ENCODE measurements at places on chromosomes 7 and 10.

- DNase-seq = no peak
Observed at GRCh38 chr7:155265961-155266360, 31.7 kb upstream of the INSIG1 start.

- peak; percentile 38 for DNase-seq
Observed at GRCh38 chr10:88119160-88119559, 255.7 kb downstream of the PTEN start.

DNA sequence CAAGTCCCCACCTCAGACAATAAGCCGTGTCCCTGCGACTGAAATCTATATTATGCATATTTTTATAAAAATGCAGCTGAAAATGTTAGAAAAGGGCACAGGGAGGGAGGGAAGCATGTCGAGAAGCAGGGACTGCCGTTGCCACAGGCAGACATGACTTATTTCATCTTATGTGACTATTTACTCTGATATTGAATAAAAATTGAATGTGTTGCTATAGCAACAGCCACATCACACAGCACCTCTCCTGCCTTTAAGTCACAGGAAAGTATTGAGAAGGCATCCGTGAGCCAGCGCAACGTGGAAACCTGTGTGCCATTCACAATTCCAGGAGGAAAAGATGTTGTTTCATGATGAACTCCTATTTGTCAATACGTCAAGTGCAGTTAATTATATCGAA lies 549.5 kb downstream of the DNAJB6 start:
- no peak for DNase-seq

GRCh38 chr7:12729112-12729511 lies 41.7 kb downstream of the ARL4A start:
- peak; percentile 93 for DNase-seq

GRCh38 chr10:29408847-29409240 lies 120.0 kb downstream of the LYZL1 start:
- no peak for DNase-seq

DNA sequence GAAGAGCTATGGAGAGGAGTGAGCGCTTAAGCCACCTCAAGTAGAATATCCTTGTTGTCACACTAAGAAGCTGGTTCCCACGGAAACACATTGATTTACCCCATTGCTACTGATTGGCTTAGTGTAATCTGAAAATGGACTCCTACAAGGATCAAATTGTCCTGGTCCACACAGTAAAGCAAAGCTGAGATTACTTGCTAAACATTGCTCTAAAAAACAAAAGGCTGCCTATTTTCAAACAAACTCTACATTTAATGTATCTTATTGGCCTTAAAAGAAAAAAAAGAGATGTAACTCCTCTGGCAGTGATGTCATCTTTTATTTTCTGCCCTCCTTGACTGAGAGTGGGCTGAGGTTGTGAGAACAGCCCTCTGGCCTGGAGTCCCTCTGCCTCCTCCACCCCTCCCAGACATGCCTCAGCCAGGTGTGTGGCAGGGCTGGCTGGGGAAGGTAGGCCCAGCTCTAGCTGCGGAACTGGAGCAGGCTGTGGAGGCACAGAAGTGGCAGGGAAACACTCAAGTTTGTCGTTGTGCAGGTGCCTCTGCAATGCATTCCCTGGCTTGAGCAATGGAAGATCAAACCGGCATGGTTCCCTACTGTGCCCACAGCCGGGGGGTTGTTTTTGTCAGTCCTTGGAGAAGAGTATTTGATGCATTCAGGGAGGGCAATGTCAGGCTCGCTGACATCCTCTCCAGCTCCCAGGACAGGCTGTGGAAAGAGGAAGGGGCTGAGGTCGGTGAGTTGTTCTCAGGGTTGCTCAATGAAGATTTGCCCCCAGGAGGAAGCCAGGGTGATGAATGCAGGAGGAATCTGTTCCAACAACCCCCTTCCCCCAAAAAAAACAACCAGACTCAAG lies 9.1 kb downstream of the KLF6 start:
- peak; percentile 41 for DNase-seq

DNA sequence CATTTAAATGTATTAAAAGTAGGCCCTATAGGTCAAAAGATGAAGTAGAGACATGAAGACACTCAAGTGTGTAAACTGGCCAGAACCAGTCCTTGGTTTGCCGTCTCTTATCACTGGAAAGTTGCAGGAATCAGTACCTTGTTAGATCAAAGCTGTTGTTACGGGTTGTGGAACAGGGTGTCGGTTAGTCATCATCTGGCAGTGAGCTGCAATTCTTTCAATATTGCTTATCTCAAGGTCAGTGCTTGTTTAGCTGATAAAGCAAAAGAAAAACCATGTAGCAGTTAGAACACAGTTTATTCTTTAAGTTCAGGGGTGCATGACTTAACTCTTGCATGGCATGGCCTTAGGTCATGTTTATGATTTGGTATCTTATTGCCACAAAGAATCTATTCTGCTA lies 10.0 kb upstream of the SLC13A1 start:
- DNase-seq = no peak

DNA sequence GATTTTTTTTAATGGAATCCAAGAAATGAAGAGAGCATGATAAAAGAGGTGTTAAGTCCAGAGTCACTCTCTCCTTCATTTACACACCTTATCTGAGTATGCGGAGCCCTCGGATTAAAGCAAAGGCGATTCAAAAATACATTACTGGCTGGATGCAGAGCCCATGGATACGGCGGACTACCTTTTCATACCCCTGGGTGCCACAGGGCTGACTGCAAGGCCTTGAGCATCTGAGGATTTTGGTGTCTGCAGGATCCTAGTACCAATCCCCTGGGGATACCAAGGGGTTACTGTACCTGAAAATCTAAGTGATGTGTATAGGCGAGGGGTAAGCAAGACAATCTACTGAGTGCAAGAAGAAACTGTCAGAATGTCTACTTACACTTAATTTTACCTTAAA lies 20.5 kb downstream of the PIP4K2A start:
- DNase-seq = no peak

GRCh38 chr7:86058649-86059048 lies 585.1 kb upstream of the GRM3 start:
- DNase-seq = no peak

DNA sequence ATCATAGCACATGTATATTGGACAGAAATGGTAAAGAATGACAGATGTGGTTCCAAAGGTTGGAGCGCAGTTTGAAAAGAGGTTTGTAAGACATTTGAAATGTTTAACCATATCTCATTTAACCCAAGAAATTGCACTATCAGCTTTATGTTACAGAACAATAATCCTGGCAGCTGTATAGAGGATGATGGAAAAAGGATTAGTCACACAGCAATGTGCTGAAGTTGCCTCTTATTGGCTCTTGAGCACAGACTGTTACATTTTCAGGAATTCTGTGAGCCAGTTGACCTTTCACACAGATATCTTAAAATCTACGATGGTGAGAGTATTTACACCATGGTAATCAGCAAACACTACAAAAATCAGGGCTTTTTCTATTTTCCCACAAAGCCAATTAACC lies 3.9 kb downstream of the COG5 start:
- no peak for DNase-seq

DNA sequence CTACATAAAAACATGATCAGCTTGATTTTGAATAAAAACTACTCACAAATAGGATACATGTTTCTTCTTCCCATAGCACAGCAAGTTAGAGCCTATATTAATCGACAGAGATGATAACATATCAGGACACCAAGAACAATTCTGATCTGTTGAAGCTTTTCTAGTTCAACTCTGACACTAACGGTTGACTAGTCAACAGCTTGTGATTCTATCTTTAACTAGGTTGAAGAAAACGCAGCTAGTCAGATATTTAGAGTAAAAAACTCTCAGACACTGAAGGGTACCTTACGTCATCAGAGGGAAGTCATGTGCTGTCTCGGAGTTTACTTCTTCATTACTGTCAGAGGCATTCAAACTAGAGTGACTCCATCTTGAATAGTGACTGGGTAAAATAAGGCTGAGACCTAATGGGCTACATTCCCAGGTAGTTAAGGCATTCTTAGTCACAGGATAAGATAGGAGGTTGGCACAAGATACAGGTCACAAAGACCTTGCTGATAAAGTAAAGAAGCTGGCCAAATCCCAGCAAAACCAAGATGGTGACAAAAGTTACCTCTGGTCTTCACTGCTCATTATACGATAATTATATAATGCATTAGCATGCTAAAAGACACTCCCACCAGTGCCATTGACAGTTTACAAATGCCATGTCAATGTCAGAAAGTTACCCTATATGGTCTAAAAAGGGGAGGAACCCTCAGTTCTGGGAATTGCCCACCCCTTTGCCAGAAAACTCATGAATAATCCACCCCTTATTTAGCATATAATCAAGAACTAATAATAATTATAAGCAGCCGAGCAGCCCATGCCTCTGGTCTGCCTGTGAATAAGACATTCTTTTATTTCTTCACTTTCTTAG lies 21.3 kb downstream of the CCDC71L start:
- DNase-seq = no peak

DNA sequence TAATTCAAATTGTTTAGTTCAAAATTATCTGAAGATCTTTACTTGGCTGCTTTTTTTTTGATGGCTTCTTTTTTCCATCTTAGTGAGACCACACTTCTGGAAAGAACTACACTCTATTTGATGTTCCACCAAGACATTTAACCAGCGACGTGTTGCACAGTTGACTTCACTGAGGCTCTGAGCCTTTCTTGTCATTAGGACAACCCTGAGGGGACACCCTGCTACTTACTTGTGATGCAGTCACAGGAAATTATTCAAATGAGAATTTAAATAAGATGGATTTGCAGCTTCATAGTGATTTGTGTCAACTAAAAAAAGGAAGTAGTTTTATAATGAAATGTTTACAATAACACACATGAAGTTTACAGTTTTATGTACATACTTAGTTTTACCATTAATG lies 25.6 kb upstream of the PIK3CG start:
- DNase-seq = no peak

DNA sequence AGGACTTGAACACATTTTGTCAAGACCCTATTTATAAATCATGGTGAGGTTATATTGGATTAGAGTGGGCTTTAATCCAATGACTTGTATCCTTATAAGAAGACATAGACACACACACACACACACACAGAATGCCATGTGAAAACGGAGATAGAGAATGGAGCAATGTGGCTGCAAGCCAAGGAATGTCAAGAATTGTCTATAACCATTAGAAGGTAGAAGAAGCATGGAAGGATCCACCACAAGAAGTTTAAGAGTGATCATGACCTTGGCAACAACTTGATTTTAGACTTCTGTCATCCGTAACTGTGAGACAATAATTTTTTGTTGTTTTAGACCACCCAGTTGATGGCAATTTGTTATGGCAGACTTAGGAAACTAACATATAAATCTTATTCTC lies 514.2 kb downstream of the TFEC start:
- no peak for DNase-seq

GRCh38 chr7:111339006-111339405 lies 223.3 kb downstream of the IMMP2L start:
- no peak for DNase-seq

GRCh38 chr7:104795616-104796398 lies 218.2 kb upstream of the KMT2E start:
- no peak for DNase-seq

DNA sequence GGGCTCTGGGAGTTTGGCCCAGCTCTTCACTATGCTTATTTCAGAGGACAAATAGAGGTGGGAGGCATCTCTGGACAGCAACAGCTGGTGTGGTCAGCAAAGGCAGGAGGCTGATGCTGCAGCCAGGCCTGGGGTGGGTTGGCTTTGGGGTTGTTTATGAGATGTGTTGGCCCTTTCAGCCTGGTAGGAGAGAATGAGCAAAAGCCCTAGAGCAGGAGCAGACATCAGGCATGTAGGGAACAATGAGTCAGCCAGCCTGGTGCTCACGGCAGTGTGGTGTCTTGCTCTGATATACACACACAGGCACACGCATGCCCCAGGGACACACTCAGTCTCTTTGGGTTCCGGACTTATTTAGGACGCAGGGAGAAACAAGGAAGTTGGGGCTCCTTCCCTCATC lies 157.1 kb downstream of the PRKCQ start:
- DNase-seq = no peak

GRCh38 chr7:103689255-103689654 lies 243.2 kb upstream of the SLC26A5 start:
- peak; percentile 21 for DNase-seq

GRCh38 chr10:59702347-59702746 lies 7.3 kb downstream of the SLC16A9 start:
- DNase-seq = no peak

DNA sequence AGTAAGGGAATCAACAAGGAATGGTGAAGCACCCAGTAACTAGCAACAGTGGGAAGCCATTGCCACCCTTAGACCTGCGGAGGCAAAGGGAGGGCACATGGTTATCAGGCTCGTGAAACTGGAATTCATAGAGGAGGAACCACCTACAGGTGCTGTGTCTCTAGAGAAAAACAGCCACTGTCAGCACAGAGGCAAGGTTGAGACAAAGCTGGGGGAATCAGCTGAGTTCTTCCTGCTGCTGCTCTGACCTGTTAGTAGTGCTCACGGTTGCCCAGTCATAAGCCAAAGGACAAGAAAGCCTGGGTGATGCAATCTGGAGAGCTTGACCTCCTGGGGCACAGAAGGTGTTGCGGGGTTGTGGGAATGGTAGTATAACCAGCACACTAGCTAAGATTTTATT lies 110.1 kb downstream of the TPST1 start:
- DNase-seq = no peak

DNA sequence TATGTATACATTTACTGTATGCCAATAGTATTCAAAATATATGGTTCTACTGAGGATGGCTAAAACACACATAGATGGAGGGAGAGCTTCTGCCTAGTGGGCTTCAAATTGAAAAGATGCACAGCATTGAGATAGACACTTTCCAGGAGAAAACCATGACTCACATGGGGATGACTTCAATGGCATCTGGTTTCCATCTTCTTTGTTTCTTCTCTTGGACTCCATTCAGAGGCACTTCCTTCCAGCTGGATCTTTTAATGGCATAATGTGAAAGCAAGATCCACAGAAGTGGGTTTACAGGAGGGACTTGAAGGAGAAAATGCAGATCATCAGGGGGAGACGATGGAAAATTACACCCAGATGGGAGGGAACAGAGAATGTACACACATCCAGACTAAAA lies 84.9 kb downstream of the ZNF365 start:
- DNase-seq = no peak

- DNase-seq = no peak
Observed at GRCh38 chr10:111934931-111935330, 248.6 kb downstream of the GPAM start.

GRCh38 chr7:73512018-73512780 lies 9.9 kb downstream of the BAZ1B start:
- no peak for DNase-seq

DNA sequence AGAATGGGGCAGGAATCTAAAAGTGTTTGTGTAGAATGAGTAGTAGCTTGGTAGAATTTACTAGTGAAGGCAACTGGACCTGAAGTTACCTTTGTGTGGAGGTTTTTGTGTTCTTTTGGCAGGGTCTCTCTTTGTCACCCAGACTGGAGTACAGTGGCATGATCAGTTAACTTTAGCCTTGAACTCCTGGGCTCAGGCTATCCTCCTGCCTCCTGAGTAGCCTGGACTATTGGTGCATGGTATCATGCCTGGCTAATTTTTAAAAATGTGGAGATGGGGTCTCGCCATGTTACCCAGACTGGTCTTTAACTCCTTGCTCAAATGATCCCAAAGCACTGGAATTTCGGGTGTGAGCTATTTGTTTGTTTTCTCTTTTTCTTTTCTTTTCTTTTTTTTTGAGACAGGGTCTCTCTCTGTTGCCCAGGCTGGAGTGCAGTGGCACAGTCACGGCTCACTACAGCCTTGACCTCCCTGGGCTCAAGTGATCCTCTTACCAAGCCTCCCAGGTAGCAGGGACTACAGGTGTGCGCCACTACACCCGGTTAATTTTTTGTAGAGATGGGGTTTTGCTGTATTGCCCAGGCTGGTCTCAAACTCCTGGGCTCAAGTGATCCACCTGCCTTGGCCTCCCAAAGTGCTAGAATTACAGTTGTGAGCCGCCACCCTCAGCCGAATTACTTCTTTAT lies 76.7 kb downstream of the MKLN1 start:
- DNase-seq = no peak
